ENCODE measurements at places on chromosomes 6 and 20.

- DNase-seq: no peak
These were observed 120.9 kb upstream of the SLC2A12 start for GRCh38 chr6:134173366-134173725.

DNA sequence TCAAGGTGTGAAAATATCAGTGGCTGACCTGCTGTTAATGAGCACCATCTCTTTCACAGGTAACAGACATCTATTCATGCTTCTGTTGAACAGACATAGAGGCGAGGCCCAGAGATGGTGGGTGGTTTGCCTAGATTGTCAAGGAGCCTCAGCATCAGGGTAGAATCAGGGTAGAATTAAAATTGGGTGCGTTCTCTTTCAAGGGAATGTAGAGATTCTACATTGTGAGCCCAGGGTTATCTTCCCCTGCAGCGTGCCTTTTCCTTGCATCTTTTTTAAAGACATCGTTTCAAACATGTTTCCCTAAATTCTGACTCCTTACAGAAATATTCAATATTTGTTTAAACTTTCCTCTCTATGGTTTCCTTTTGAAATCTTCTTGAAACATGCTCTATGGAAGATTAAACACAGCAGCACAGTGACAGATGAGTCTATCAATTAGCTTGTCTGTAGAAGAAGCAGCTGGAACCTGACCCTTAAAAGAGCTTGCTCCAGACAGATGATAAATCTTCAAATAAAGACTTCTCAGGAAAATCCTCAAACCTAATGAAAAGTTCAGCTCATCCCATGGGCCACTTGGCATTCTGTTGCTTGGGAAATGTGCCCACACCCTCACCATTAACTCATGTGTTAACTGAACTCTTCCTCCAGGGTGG lies 119.8 kb downstream of the IPCEF1 start:
- DNase-seq: no peak

GRCh38 chr6:7467007-7467897 lies 74.2 kb upstream of the DSP start:
- DNase-seq: no peak

DNA sequence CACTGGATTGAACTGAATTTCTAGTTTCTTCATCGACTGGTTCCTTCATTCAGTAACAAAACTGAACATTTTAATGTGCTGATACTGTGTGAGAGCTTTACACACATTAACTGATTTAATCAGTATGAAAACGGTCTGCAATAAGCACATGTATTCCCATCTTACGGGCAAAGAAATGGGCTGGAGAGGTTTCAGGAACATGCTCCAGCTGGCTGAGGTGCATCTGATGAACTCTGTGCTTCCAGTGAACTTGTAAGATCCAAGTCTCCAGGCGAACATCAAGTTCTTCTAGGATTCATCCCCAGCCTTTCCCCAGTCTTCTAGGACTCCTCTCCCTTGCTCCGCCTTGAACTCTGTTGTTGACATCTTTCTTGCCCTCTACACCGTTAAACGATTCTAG lies 220.7 kb upstream of the AGPAT4 start:
- DNase-seq: no peak

DNA sequence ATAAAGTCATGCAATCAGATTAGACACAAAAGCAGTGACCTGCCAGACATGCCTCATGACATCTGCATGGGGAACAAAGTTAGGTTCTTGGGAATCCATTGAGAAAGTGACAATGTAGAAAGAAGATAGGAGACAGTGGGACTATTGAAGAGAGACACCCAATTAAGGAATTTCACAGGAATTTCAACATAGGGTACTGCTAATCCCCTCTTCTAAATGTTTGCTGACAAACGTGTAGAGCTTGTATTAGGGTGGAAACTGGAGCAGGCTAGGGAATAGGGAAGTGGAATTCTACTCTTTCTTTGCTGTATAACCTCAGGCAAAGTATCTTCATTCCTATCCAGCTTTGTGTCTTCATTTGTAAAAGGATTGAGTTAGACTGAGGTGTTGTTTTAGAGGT lies 409.4 kb upstream of the SASH1 start:
- DNase-seq: no peak

DNA sequence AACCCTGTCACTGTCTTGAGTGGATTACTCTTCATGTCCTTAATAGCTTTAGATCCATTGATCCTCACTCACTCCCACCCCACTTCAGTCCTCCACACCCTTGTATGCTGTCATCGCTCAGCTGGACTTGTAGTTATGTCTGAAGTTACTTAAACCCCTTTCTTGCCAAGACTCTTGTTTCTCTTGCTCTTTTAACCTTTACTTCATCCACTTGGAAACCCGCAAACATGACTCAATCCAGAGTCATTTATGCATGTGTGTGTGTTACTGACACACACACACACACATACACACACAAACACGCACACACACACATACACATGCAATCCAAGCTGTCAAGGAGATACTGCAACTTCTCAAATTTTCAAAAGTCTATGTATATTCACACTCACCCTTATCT lies 341.8 kb downstream of the SYNE1 start:
- no peak for DNase-seq

DNA sequence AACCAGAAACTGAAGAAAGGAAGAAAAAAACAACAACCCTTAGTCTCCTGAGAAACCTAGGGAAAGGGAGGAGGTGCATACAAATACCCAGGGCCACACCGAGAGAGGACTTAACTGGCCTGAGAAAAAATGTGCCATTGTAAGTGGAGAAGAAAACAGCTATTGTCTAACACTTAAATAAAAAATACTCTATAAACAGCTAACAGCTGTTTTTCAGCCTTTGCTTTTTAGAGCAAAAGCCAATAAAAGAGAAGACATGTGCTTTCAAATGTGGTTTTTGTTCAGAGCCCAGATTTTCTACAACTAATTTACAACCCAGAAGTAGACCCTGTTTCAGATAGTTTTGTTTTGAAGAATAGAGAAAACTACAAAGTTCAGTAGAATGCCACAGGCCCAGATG lies 56.0 kb upstream of the SLC22A16 start:
- no peak for DNase-seq

DNA sequence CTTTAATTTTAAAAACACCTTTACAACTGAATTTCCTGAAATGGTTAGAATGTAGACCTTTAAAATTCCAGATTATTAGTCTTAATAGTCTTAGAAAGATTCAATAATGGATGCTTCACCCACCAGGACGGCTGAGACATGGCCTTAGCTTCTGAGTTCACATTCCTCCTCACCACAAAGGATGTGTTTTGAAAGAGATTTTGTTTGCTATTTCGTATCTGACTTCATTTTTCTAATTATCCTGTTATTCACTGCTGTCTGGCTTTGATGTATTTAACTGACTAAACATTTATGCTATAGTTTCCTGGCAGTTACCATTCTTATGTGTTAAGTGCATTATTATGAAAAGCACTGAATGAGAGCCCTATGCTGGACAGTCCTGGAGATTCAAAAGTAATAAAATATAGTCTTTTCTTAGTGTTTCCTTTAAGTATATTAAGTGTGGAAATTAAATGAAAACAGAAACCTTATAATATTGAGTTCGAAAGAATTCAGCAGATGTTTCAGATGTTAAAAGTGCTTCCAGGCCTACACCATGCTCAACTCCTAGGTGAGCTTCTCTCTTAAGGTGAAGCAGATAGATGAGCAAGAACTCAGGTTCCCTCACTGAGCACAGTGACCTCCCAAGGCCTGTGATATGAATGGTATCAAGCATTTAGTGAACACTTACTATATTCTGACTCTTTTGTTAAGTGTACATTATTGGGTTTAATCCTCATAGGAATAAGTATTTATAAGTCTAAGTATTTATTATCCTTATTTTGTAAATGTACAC lies 40.3 kb downstream of the MAP3K4 start:
- DNase-seq: no peak

DNA sequence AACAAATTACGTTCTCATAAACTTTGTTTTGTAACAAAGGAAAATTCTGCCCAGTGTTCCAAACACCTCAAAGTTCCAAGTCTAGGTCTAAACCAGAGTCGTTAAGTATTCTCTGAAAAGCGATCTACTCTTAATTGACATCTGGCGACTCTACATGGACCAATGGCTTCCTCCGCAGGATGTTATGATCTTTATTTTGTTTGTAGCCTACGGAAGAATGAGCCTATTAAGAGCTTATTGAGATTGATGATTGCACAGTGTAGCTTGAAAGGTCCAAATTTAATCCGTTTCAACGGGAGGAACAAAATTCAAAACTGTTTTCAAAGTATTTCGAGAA lies 61.1 kb downstream of the FAM217A start:
- peak; percentile 21 for DNase-seq

DNA sequence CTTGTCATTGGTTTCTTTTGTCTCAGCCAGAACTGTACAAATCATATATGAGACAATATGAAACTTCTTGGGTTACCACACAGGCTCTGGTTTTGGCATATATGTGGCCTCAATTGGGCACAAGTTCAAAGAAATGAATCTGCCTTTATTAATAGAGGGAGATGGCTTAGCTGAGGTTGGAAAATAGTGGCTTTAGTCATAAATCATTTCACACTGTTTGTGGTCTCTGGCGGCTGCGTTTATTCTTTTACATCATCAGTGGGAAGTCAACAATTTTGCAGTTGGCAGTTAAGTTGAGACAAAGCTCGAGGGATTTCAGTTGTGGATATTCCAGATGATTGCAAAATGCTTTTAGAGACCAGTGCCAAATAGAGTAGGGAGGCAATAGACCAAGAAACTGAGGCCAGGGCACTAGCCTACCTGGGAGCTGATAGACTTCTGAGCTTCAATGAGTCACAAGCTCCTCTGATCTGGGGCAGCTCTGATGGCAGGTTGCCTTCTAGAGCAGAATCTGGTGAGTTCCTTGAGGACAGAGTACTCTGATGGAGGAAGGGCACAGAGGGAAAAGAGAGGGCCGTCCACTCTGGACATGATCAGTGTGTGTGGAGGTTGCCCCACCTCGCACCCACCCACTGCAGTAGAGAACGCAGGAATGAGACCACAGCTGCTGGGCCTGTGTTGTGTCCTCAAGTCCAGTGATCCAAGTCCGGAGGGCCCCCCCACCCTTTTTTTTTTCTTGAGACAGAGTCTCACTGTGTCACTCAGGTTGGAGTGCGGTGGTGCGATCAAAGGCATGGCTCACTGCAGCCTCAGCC lies 73.5 kb downstream of the ARMC2 start:
- DNase-seq: no peak

- no peak for DNase-seq
These were observed 276.8 kb downstream of the PHACTR1 start for GRCh38 chr6:12993283-12993898.

Measured in GM20000 (cell line).